ENCODE measurements at places on chromosomes 6 and 20. TPM values are rescaled to one million over a fixed set of nuclear protein-coding genes. Genes with fewer than 3 reads are reported as not detected.

GHRH gene
- not detected for total RNA-seq

BCAS4 gene
- total RNA-seq = 53.0 TPM

E2F1 gene
- total RNA-seq = 1.4 TPM

TNXB gene
- total RNA-seq = 4.1 TPM

GSTA3 gene
- total RNA-seq = not detected

WFDC10B gene
- total RNA-seq = not detected

DNA sequence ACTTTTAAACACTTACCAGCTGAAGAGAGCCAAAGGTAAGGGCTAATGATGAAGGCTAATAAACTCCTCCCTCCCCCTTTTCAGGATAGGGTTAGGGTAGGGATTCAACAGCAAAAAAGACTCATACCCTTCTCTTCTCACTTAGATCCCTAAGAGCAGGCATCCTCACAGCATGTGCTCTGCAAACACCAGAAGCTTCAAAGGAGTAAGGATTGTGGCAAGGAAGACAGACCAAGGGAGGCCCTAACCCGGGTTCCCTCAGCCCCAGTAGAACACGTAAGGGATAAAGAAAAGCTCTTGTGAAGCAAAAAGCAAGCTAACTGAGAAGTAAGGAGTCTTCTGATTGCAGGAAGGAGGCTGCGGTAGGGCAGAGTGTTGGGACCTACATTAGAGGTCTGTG lies 11.6 kb downstream of the MAP3K7 start:
- DNase-seq = no peak

- no peak for DNase-seq
Observed at GRCh38 chr6:34455831-34456230, 10.0 kb upstream of the PACSIN1 start.

DNA sequence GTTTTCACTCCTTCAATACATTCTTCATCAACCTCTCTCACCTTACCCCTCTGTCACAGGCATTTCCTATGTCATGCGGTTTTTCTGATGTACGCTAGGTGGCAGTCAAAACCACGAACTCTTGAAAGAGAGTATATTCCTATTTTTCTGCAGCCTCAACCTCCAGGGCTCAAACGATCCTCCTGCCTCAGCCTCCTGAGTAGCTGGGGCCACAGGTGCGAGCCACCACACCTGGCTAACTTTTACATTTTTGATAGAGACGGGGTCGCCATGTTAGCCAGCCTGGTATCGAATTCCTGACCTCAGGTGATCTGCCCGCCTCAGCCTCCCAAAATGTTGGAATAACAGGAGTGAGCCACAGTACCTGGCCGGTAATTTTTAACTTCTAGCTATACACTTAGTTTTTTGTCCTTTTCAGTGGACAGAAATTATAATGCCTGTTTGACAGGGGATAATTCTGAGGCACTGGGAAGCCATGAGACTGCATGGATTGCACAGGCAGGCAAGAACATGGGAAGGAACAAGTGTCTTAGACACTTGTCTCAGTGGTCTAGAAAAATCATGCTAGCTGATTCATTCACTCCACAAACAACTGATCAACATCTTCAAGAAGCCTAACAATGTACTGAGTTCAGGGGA lies 22.5 kb upstream of the HFE start:
- DNase-seq = peak; percentile 70

DNA sequence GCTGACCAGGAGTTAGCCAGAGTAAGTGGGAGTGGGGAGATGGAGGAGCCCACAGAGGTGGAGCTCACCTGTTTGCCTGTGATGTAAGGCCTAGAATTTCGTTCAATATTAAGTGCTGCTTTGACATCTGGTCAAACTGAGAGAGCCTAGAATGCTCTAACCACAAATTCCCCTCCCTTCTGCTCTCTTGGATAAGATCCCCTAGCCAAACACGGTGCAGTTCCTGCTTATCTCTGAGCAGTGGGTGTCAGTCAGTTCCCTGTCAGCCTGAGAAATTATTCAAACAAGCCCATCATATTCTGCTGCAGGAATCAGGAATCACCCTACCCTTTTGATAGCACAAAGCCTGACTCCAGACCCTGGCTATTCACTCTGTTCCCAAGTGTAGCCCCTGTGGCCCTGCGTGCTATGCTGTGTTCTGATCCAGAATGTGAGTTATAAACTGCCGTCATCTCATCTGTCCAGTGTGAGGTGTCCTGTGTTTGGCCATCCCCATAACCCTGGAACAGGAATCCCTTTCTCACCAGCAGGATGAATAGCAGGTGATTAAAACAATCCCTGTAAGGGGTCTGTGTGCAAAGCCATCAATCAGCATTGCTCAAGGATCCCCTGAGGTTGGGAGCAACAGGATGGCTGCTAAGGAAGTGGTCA lies 31.8 kb upstream of the ZNF133 start:
- no peak for DNase-seq

- no peak for DNase-seq
Observed at GRCh38 chr20:63497946-63498935, 642 bp downstream of the EEF1A2 start.

DNA sequence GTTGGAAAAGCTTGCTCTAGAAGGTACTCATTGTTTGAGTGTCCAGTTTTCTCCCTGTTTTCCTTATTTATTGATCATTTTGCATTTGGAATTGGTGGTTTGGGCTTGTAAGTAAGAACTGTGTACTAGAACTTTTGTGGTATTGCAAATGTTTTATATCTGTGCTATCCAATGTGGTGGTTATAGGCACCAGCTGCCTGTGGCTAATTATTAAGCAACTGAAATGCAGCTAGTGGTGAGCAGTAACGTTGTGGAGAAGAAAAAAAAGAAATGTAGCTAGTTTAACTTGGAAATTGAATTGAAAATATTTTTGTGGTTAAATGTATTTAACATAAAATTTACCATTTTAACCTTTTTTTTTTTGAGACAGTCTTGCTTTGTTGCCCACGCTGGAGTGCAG lies 50.7 kb upstream of the MAPK13 start:
- DNase-seq = no peak

DNA sequence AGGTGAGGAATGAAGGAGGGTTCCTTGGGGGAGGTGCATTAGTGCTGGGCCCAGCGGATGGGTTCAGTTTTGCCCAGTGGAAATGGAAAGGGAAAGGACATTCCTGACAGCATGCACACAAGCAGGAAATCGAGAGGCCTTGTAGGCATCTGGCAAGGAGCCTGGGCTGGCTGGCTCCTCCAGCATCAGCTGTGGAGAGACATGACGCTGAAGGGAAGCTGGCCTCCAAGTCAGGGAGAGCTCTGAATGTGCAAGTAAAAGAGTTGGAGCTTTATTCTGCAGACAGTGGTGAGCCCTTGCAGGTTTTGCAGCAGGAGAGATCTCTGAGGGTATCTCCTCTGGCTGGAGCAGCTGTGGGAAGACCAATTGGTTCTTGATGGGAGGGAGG lies 154.3 kb downstream of the MRPL14 start:
- no peak for DNase-seq

GRCh38 chr20:461254-462198 lies 807 bp downstream of the TBC1D20 start:
- DNase-seq = peak; percentile 42

GRCh38 chr6:10396785-10397184 lies 18.1 kb downstream of the TFAP2A start:
- no peak for DNase-seq

DNA sequence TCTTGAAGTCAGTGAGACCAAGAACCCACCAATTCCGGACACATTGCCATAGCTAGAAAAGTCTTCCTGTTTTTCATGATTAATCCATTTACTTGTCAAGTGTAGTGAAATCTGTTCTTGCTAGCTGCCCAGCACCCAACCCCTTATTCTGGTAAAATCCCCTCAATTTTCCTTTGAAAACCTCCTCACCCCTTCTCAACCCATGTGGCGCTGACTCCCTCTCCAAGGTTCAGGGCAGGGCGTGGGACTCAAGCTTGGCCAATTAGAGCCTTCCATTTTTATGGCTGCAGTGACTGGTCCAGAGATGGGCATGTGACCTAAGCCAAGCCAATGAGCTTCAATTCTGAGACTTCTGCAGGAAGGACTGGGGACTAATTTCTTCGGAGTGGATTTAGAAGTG lies 9.8 kb upstream of the ZBP1 start:
- peak; percentile 52 for DNase-seq

GRCh38 chr20:45290677-45291355 lies 15.8 kb upstream of the RBPJL start:
- DNase-seq = peak; percentile 55

DNA sequence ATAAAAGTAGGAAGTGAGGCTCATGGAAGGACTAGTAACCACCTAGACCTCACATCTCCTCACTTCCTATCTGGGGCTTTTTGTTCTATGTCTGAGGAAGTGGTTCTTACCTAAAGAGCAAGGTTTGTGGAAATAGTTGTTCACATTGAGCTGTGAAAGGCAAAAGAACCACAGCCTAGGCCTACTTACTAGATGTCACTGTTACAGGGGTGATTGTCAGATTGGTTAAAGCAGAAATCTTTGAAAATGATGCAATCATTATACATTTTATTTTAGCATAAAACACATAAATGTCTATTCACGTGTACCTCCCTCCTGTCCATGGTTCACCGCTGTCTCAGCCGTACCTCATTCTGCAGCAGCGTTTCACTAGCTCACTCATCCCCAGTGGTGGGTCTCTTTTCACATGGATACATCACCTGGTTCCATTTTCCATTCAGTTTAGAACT lies 268.8 kb downstream of the TMEM242 start:
- no peak for DNase-seq

GRCh38 chr6:95576998-95577303 lies 384 bp upstream of the MANEA start:
- no peak for DNase-seq

GRCh38 chr6:132045877-132046276 lies 94.7 kb upstream of the CCN2 start:
- DNase-seq = no peak

DNA sequence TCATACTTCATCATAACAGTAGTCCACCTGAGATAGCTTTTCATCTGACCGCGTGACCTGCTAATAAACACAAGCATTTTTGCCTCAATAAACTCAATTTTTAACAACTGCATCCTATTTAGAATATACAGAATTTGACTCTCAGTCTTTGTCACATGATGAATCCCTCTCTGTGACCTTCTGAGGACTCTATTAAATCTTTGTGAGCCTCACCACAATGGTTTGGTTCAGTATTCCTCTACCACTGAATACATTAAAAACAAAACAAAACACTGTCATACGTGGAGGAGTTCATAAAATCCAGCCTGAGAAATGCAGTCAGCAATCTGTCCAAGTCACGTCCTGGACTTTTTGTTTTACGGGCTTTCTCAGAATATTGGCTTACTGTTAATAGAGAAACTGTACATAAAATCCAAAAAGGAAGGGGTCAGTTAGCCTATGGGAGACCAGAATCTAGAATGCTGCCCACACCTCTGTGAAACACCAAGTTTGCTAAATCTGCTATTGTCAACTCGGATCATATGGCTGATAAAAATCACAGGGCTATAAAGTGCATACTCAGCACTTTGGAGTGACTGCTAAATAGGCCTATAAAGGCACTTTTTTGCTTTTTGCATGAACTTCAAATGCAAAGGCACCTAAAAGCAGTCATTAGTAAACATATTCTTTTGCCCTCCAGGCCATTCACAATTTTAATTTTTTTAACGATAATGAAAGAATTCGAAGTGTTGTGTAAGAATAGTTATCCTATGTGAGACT lies 190.3 kb upstream of the HDDC2 start:
- no peak for DNase-seq

DNA sequence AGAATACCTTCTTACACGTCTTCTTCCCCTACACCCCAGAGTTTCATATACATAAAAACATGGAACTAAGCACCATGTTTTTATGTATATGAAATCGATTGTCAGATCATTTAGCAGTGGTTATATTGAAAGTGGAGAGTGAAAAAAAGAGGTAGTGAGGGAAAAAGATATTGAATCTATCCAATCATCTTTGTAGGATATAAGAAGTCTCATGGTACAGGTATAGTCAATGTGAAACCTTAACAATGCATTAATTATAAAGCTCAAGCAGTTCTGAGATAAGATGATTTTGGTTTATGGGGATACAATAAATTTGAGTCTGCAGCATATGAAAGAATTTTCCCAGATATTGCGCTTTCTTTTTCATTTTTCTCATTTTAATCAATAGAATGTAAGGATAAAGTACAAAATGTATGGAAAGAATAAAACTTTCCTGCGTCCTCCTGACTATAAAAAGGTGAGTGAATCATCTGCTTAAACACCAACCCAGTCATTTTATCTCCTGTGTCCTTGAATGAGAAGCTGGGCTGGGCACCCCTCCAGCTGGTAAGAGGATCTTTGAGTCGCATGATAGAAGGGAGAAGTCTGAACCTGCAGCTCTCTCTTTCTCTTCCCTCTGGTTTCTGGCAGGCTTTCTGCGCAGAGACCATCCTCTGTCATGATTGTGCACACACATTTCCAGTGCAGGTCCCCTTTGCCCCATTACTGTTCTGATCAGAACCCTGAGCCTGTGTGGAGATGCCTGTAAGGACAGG lies 28.1 kb upstream of the AKIRIN2 start:
- no peak for DNase-seq

Measured in naive thymus-derived CD4-positive, alpha-beta T cell (primary cell).